Non-pigmented ciliary epithelial cell (primary cell): ENCODE measurements at places on chromosomes 2 and 18.

GRCh38 chr2:120854766-120855530 lies 119.3 kb downstream of the GLI2 start:
- no peak for DNase-seq

DNA sequence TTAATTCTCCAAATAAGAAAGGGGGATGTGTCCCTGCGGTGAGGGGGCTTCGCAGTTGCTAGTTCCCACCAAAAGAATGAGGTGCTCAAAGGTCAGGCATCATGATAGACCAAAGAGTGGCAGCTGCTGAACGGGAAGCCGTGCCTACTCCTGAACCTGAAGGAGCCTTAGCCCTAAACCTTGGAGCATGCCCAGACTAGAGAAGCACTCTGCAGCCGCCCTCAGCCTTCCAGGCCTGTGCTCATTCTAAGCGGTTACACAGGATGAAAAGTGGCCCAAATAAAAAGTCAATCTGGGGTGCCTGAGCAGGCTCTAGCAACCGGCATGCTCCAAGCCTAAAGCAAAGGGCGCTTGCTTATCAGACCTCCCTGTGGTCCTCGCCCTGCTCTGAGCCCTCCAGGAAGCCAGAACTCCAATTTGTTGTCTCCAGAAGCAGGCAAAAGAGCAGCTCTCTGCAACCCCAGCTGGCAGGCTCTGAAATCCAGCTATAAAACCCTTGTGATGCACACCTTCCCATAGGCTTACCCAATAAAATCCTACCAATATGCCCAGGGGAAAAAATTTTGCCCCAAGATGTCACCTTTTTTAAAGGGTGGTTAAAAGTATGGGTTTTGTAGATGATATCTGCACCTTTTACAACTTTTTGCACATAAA lies 17.5 kb downstream of the UXS1 start:
- no peak for DNase-seq

DNA sequence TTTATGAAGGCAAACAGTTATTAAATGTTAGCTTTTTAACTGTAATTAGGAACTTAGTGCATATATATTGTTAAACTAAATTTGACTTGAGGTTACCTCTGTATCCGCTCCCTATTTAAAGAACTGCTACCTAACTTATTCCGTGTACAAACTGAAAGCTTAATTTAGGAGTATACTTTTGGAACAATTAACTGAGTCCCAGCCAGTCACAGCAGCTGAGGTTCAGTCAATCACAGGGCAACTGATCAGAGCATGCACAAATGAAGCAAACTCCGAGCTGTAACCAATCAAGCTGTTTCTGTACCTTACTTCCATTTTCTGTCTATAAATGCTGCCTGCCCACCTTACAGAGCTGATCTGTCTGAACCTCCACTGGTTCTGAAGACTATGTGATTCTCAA lies 61.2 kb downstream of the RAB3GAP1 start:
- no peak for DNase-seq

DNA sequence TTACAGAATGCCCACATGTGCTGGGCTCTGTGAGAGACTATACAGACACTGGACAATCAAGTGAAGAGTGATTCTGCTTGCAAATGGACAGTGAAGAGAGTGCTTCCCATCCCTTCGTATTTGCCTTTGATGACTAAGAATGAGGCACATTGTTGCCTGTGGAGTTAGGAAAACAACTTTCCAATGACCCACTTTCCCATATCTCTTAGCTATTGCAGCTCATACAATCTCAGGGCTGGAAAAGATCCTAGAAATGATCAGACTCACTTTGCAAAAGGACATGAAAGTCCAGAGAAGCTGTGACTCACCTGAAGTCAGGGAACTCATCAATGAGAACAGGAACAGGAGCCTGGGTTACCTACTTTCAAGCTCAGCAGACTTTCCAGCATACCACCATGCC lies 440.5 kb upstream of the TCF4 start:
- DNase-seq = peak; percentile 11

DNA sequence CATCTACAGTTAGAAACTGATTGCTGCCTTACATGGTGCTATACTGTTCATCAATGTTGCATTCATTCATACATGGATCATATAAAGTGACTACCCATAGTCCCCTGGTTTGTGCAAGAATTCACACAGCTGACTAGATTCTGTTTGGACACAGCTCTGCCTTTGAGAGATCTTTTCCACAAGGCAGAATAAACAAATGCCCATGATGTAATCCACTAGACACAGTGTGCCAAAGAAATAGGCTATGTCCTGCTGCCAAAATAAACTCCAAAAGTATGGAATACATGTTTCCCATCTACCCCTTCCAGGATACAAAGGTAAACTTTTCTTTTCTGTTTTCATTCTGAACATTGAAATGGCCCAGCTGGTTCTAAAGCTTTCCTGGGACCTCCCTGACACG lies 269.4 kb upstream of the CHAC2 start:
- DNase-seq = peak; percentile 24

DNA sequence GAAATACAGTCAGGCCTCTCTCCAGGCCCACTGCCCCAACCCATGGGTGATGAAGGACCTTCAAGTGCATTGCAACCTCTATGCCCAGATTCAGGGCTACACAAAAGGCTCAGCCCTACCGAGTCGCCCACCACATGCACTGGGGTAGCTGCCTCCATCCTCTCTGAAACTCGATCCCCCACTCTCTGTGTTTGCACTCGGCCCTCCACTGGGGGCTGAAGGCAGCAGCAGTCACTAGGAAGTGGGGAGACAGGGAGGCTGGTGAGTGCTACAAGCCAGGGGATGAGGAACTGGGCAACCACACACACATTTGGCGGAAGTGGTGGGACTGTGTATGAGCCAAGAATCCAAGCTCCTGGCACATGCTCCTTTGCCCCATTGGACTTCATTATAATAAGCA lies 94.6 kb downstream of the CERS6 start:
- no peak for DNase-seq

DNA sequence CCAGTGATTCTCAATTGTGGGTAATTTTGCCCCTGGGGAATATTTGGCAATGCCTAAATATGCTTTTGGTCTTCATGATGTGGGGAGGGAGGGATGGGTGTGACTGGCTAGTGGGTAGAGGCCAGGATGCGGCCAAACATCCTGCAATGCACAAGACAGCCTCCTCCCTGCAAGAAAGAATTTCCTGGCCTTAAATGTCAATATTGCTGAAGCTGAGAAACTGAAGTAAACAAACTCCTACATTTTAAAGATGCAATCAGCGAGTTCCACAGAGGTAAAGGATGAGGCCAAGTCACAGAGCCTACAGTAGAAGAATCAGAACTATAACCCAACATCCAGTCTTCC lies 272.9 kb upstream of the EPHA4 start:
- no peak for DNase-seq

DNA sequence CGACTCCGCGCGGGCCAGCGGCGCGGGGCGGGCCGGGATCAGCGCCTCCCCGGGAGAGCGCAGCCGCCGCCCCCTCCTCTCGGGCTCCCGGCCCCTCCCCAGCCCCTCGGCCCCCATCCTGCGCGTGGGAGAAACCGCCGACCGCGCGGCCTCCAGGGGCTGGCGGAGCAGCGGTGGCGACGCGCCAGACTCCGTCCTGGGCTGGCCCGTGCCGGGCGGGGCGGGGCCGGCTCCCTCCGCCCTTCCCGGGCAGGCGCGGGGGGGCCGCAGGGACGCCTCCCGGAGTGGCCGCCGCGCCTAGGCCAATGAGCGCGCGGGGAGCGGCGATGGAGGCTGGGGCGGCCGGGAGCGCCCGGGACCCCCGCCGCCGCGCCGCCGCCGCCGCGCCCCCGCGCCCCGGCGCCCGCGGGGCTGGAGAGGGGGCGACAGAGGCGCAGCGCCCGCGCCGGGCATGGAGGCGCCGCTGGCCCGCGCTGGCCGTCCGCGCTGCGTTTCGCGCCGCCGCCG lies 49.1 kb downstream of the KCNIP3 start:
- DNase-seq = no peak

DNA sequence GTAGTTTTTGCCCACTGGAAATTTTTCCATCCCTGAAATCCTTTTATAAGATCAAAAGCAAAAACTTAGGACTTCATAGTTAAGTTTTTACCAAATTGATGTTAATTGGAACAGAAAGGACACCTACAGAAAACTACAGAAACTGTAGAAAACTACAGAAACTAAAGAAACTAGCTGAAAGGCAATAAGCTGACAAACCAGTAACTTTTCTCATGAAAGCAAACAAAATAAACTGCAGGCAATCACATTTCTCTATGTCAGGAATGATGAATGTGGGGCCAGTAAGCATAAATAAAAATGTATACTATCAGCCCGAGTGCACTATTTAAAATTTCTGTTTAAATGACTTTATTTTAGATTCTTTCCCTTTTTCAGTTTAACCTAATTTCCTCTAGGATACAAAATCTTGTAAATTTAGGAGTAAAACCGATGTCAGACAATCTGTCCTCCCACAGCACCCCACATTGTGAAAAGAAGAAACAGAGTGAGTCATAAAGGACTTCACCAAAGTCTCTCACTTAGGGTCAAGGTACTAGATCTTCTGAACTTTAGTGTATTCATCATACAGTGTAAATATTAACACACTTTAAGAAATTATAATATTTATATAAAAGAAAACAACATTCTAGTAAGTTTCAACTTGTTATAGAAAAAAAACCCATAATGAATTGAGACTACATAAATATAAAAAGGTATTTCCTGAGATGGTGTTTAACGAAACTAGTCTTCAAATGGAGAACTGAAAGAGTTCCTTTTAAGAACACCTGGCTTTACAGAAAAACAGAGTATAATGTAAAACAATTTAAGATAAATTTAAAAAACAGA lies 46.6 kb downstream of the USP40 start:
- no peak for DNase-seq

DNA sequence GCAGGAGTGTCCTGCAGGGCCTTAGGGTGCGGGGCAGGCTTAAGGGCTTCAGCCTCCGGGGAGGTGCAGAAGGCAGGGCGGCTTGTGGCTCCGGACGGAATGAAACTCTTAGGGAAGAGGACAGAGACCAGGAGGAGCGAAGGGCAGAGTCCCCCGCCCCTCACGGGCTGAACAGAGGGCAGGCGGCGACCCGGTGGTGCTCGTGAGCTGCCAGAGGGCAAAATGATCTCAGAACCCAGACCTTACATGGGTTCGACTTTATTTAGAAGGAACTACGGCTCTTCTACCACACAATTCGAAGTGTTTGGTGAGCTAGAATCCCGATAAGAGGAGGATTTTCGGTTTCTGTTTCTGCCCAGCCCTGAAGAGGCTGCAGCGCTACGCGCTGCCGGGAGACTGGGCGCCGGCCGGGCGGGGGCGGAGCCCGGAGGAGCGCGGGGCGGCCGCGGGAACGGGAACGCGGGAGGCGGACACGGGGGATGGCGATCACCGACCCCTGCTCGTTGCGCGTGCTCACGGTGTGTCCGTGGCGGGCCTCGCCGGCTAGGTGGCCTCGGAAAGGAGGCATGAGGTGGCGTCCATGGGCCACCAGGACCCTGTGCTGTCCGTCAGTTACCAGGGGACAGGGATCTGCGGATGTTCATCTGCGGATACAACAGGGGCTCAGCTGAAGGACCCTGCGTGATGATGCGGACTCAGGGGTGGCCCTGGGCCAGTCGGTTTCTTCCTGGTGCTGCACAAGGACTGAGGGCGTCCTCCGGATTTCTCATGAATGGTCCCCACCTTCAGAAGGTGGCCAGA lies 4.2 kb upstream of the SP100 start:
- no peak for DNase-seq

DNA sequence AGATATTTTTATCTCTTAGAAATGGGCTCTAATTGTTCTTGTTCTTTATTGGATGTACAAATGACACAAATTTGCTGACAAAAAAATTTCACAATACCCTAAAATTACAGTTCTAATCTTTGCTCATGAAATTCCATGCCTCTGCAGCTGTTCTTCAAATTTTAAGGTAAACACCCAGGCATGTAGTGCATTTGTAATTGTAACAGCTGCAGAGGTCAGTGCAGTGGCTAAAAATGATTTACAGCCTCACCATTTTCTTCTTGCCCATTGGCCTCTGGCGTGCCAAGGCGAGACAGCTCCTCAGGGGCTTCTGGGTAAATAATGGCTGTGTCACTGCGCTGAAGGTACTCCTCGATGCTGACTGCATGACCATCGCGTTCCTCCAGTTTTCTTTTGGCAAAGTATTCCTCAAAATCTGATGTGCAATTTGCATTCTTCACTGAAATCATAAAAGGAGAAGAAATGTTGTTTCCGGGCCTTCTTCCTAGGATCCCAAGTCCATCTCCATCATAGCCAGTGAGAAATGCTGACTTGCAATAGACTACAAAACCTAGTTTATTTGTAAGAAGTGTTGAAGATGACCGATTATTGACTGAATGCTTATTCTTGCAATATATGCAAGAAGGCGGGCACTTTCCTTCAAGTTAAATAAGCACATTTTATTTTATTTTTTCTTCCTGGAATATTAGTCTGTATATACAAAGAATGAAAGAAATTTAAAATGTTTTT lies 115.2 kb downstream of the ZEB2 start:
- no peak for DNase-seq

GRCh38 chr2:224440988-224441387 lies 39.1 kb upstream of the FAM124B start:
- DNase-seq = no peak

DNA sequence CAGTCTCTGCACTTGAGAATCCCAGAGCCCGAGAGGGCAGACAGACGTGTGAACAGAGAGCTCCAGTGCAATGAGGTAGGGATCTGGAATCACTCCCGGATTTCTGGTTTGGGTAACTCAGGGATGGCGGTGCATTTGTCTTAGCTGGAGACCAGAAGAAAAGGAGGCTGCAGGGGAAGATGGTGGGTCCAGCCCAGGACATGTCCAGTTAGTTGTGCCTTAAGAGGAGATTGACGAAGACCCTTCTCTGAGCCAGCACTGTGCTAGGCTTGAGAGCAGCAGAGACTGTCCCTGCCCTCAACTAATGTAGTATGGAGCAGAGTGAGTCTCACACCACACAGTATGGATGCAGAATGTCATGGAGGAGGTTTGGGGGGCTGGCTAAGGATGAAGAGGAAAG lies 150.6 kb upstream of the COPS8 start:
- no peak for DNase-seq

- no peak for DNase-seq
Measured at GRCh38 chr2:231720987-231721966, 13.0 kb downstream of the PTMA start.

GRCh38 chr2:191869178-191869577 lies 22.3 kb upstream of the CAVIN2 start:
- DNase-seq = no peak
